Progenitor cell of endocrine pancreas (in vitro differentiated cells): ENCODE measurements at places on chromosomes 13 and 19. TPM values are rescaled to one million over a fixed set of nuclear protein-coding genes. Genes with fewer than 3 reads are reported as not detected.

DNA sequence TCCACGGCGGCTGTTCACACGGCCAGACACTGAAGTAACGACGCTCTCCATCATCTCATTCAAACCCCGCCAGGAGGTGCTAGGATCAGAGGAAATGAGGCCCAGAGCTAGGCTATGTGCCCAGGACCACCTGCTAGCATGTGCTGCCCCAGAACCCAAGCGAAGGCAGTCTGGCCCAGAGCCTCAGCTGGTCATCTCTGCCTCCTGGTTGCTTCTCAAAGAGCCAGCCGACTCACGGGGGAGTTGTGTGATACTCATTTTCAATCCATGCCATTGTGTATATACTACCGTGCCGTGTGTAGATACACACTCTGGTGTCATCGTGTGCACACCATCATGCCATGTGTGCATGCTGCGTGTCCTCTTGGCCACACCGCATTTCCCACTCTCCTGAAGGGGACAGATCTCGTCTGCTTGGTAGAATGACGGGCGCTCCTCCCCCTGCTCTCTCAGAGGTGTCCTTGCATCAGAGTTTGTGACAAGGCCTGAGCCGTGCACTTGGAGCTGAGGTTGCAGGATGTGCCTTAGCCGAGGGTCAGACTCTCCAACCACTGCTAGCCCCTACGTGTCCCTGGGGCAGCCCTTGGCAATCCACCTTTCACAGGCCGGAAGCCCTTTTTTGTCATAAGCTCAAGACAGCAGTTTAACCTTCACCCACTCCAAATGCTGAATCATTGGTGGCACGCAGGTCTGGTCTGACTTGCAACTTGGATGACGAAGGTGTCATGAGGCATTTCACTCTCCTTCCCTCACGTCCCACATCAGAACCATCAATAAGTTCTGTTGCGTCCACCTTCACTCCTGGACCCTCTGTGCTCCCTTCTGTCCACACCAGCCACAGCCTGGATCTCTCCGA, 130.4 kb downstream of the CRYL1 start:
- no peak overlapping the region for H3K27ac ChIP-seq
- H3K36me3 ChIP-seq = no peaks in the 10 kb centered on the region
- no peaks in the 10 kb centered on the region for H3K4me1 ChIP-seq
- DNase-seq = no peak

GRCh38 chr13:110346661-110347067, 39.6 kb downstream of the COL4A2 start:
- no peak for DNase-seq
- no peak overlapping the region for H3K4me3 ChIP-seq
- peaks cover 3% of the 10 kb centered on the region for H3K4me1 ChIP-seq
- no peak overlapping the region for H3K27ac ChIP-seq
- no peaks in the 10 kb centered on the region for H3K27me3 ChIP-seq

DNA sequence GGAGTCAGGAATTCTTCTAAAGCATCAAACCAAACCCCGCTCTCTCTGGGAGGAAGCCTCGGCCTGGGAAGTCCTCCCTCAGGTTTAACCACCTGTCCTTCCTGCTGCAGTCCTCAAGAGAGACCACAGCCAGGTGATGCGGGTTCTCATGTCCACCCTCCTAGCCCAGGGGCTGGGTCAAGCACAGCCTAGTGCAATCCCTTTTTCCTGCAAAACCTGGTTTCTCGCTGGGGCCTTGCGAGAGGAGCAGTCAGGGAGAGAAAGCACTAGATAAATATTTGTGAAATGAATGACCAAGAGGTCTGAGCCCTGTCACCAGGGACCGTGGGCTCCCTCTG, 2.4 kb downstream of the SLC8A2 start:
- no peak overlapping the region for H3K27ac ChIP-seq
- no peak overlapping the region for H3K4me3 ChIP-seq
- peaks cover 59% of the 10 kb centered on the region for H3K27me3 ChIP-seq
- H3K36me3 ChIP-seq = no peaks in the 10 kb centered on the region
- DNase-seq = no peak

- no peak overlapping the region for H3K4me3 ChIP-seq
- peaks cover 1% of the 10 kb centered on the region for H3K4me1 ChIP-seq
- H3K27ac ChIP-seq = no peak overlapping the region
- H3K36me3 ChIP-seq = peaks cover 2% of the 10 kb centered on the region
Measured at GRCh38 chr19:40633207-40633606, 32.0 kb downstream of the LTBP4 start.

- H3K27me3 ChIP-seq = peaks cover 3% of the 10 kb centered on the region
- H3K4me3 ChIP-seq = no peak overlapping the region
Measured at GRCh38 chr13:35733827-35734226, 257.3 kb upstream of the MAB21L1 start.

GRCh38 chr13:44506719-44507118, 69.4 kb downstream of the TSC22D1 start:
- no peaks in the 10 kb centered on the region for H3K27me3 ChIP-seq
- H3K4me3 ChIP-seq = no peak overlapping the region
- DNase-seq = no peak
- peaks cover 13% of the 10 kb centered on the region for H3K36me3 ChIP-seq

DNA sequence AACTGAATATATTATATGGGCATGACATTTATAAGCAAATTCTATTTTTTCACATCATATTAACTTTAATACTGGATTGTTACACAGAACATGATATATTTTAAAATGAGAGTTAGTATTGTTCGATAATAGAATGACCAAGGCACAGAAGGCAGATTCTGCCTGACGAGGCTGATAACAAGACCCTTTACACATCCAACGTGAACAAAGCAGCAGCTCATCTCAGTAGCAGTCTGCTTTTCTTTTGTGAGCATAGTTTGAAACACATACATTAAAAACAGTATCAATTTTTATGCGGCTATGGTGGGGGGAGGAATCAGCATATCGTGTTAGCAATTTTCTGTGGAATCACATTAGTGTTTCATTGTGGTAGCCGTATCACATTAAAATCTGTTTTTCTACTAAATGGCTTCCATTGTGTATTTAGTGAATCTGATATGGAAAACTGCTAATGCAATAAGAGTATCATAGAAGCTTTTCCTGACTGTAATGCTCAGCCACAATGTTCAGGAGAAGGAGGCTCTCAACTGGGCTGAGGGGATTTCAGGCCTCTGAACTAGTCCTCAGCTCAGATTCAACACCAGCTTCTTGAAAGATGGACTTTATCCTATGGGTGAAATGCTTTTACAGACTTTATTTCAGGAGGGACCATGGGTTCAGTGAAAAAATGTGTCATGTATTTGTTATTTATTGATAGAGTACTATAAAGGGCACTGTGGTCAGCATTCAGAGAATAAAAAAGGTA, 4.0 kb downstream of the SMAD9 start:
- H3K4me1 ChIP-seq = peaks cover 25% of the 10 kb centered on the region
- no peak overlapping the region for H3K4me3 ChIP-seq
- no peak for DNase-seq

- peaks cover 2% of the 10 kb centered on the region for H3K4me1 ChIP-seq
- no peaks in the 10 kb centered on the region for H3K36me3 ChIP-seq
- H3K27me3 ChIP-seq = no peaks in the 10 kb centered on the region
- DNase-seq = no peak
- no peak overlapping the region for H3K27ac ChIP-seq
Measured at GRCh38 chr13:30346789-30347167, 39.4 kb upstream of the KATNAL1 start.

GRCh38 chr13:46622630-46623256, 69.8 kb downstream of the LRCH1 start:
- no peak overlapping the region for H3K4me3 ChIP-seq
- no peak for DNase-seq
- H3K27me3 ChIP-seq = no peaks in the 10 kb centered on the region

DNA sequence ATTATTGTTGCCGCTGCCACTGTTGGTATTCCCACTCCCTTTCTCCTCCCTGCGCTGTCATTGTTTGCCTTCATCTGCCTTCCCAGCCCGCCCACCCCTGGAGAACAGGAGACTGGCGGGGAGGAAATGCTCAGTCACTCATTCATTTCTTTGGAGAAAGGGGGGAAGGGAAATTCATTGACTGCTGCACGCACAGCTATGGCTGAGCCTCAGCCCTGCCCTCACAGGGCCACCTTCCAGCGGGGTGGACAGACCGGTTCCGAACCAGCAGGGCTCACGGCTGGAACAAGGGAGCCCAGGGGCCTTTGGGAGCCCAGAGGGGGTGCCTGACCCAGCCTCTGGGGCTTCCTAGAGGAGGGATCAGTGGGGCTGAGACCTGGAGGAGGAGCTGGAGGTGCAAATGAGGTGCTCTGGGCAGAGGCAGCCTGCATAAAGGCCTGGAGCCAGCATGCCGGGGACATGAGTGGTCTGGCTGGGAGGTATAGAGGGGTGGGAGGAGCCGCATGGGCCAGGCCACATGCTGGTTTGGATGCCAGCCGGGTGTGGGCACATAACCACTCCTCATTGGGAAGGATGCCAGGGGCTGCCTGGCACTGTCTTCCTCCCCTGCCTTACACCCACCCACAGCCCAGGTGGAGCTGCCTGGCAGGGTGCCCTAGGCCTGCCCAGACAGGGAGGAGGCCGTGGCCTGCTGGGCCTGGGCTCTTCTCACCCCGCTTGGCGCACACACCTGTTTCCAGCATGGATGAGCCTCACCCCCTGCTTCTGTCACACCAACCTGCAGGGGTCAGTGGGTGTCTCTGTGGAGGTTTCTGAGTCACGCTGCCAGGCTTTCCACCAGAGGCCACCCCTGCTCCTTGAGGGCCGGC, 26.8 kb downstream of the PPP5C start:
- peaks cover 6% of the 10 kb centered on the region for H3K36me3 ChIP-seq
- H3K4me1 ChIP-seq = peaks cover 17% of the 10 kb centered on the region
- no peak overlapping the region for H3K4me3 ChIP-seq
- DNase-seq = peak; percentile 37
- H3K27ac ChIP-seq = peak overlapping the region; percentile 95
- no peaks in the 10 kb centered on the region for H3K27me3 ChIP-seq

DNA sequence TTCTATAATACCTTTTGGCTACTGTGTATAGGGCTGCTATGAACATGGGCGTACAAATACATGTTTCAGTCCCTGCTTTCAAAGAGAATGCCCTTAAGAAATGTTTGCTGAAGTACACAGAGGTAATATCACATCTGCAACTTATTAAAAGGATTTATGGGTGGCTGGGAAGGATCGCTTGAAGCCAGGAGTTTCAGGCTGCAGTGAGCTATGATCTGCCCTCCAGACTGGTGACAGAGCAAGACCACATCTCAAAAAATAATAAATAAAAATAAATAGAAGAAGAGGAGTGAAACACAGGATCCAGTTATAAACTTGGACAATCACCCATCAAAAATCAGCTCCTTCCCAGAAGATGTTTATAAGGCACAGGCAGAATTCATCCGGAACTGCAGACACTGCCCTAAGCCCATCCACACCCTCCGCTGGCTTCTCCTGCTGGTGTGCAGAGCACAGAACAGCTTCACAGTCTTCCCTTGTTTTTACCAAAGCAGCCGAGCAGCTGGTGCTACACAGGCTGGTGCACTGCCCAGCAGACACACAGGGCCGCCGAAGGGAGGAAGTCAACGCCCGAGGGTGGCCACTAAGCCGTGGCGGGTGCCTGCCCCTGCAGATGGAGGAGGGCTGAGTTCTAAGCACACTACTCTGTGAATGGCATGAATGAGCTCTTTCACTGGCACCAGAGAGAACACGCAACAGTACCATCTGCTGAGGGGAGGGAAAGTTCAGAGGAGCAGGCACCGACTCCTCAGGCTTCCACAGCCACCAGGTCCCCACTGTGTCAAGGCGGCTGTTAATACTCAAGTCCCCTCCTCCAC, 44.0 kb downstream of the BRD4 start:
- no peak for DNase-seq
- no peak overlapping the region for H3K4me3 ChIP-seq
- H3K36me3 ChIP-seq = no peaks in the 10 kb centered on the region
- H3K27ac ChIP-seq = peak overlapping the region; percentile 80

DNA sequence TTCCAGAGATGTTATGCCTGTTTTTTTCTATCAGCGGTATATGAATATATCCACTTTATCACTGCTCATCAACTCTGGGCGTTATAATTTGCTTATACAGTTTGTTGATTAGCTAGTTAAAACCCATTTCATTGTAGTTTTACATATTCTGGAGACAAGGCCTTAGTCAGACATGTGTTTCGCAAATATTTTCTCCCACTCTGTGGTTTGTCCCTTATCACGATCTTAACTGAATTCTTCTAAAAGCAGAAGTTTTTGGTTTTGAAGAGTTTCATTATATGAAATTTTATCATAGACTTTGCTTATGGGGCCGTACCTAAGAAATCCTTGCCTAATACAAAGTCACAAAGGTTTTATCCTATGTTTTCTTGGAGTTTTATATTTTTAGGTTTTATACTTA, 84.6 kb downstream of the FRY start:
- no peak overlapping the region for H3K4me3 ChIP-seq
- H3K36me3 ChIP-seq = peaks cover 4% of the 10 kb centered on the region
- DNase-seq = no peak
- no peaks in the 10 kb centered on the region for H3K27me3 ChIP-seq

GRCh38 chr19:45153339-45154063, 7.3 kb downstream of the NKPD1 start:
- peak overlapping the region; percentile 84 for H3K27ac ChIP-seq
- peaks cover 1% of the 10 kb centered on the region for H3K36me3 ChIP-seq
- peaks cover 5% of the 10 kb centered on the region for H3K4me1 ChIP-seq

DNA sequence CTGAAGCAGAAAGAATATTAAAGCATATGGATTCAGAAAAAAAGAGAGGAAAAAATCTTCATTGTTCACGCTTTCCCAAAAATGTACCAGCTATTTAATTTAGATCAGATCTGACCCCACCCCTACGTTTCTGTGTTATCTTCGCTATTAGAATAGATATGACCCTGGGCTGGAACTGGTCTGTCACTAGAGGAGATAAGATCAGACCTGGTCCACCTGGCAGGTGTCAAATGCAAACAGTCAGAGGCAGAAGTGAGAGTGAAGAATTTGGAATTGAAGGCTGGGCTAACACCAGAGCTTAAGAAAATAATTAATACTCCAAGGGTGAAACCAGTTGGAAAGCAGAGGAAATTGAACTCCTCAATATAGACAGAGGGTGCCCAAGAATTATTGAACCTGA, 30.0 kb upstream of the MBNL2 start:
- H3K4me3 ChIP-seq = no peak overlapping the region
- no peak overlapping the region for H3K27ac ChIP-seq
- no peak for DNase-seq
- H3K36me3 ChIP-seq = peaks cover 2% of the 10 kb centered on the region
- H3K4me1 ChIP-seq = peaks cover 22% of the 10 kb centered on the region

Gene ANGPTL4
- 0.77 and 1.1 TPM in 2 replicates for total RNA-seq

Gene FFAR3
- not detected in 2 replicates for total RNA-seq

Gene LATS2
- total RNA-seq = 13.2 and 15.2 TPM in 2 replicates

Gene SIGLEC14
- not detected in 2 replicates for total RNA-seq

Gene IGFL2
- not detected in 2 replicates for total RNA-seq

Gene PRODH2
- 5.3 TPM in 2 replicates for total RNA-seq

Gene C19orf38
- total RNA-seq = 0.31 and 0.33 TPM in 2 replicates

Gene IFNL1
- not detected in 2 replicates for total RNA-seq

Gene ZNF439
- 2.0 and 2.5 TPM in 2 replicates for total RNA-seq

Gene NALCN
- 0.12 TPM in 1 of 2 replicates, not detected in the other for total RNA-seq
